Fibroblast of mammary gland (primary cell): ENCODE measurements at places on chromosomes 12 and 14.

- DNase-seq = peak; percentile 95
These were observed 10.5 kb upstream of the SLC38A2 start for GRCh38 chr12:46382964-46383653.

DNA sequence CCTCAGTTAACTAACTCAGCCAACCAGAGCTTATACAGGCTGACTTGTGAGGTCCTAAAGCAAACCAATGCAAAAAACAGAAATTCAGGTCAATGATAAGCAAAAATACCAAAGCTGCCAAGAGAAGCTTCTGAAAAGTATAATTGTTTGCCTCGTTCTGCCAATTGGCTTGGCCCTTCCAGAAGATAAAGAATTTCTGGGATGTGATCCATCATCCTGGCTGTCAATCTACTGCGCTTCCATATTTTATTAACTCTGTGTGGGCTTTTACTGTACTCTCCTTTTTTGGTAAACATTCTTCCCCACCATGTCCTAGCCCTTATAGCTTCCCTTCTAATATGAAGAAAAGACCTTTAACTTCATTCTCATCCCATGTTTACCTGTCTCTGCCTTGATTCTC lies 387.9 kb downstream of the TMEM117 start:
- DNase-seq = no peak

GRCh38 chr12:50120521-50120920 lies 8.5 kb downstream of the COX14 start:
- DNase-seq = no peak

DNA sequence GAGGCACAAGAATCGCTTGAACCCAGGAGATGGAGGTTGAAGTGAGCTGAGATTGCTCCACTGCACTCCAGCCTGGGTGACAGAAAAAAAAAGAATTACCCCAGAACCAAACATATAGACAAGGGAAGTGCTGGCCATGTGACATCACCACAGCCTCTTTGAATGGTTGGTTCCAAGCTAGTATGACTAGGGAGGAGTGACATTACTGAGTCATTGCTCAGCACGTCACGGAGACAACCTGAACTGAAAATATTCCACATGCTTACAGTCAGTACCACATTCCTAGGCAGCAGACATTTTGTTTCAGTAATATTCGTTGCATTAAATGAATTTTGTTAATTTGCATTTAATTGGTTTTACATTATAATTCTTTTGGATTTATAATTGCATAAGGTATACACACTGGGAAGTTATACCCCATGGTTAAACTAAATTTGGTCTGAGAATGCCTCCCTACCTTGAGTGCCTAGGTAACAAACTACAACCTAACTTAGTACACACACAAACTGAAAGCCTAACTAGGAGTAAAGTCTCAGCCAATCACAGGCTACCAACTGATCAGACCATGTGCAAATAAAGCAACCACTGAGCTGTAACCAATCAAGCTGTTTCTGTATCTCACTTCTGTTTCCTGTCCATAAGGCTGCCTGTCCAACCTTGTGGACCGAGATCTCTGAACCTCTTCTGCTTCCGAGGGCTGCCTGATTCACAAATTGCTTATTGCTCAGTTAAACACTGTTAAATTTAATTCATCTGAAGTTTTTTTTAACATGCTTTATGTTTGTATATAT lies 164.4 kb downstream of the CAND1 start:
- DNase-seq = peak; percentile 71

GRCh38 chr14:58912799-58913432 lies 275.2 kb downstream of the DACT1 start:
- no peak for DNase-seq

DNA sequence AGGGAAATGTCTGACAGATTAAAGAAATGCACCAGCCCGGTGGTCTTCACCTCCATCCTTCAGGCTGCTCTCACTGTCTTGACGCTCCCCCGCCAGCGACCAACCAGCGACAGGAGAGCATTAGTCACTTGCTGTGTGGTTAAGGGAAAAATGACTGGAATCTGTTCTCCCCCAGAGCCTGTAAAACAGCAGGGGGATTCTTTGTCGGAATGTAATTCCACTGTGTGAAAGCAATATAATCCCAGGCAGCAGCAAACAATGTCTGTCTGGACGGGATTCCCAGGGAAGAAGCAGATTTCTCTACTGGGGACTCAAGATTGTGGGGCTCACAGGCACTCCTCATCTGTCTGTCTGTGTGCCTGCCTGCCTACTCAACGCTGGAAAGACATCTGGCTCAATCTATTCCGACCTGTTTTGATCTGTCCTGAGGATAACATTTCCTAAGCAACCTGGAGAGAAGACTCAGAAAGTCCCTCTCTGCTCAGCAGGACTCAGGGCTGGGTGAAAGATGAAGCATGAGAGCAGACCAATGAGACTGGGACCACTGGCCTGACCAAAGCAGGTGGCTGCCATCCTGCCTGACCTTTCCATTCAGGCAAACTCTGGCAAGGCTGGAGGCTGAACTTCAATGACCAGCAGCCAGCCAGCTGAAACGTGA lies 54.6 kb downstream of the NUAK1 start:
- peak; percentile 44 for DNase-seq

GRCh38 chr12:68976395-68976841 lies 43.4 kb upstream of the CPM start:
- DNase-seq = no peak

- DNase-seq = no peak
These were observed 132.7 kb upstream of the DYRK2 start for GRCh38 chr12:67515679-67516340.

DNA sequence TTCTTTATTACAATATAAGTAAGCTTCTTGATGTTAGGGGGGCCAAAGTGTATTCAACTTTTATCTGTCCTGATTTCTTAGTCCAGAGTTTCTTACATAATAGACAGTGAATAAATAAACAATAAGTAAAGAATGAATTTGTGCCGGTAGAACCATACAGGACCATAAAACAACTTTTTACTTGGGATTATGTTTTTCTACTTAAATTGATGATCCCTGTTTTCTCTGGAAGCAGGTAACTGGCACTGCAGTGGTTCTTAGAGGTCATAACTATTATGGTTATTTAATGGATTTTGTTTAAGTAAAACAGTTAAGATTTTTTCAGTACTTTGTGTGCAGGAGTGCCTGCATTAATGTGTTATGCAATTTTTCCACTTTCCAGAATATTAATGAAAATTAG lies 10.5 kb downstream of the CAND1 start:
- DNase-seq = no peak

- no peak for DNase-seq
These were observed 20.1 kb downstream of the ACTN1 start for GRCh38 chr14:68959035-68959434.
